GM04504 (cell line): ENCODE measurements at places on chromosomes 13 and 19.

- no peak for DNase-seq
Observed at GRCh38 chr13:45943965-45944364, 92.4 kb upstream of the SIAH3 start.

DNA sequence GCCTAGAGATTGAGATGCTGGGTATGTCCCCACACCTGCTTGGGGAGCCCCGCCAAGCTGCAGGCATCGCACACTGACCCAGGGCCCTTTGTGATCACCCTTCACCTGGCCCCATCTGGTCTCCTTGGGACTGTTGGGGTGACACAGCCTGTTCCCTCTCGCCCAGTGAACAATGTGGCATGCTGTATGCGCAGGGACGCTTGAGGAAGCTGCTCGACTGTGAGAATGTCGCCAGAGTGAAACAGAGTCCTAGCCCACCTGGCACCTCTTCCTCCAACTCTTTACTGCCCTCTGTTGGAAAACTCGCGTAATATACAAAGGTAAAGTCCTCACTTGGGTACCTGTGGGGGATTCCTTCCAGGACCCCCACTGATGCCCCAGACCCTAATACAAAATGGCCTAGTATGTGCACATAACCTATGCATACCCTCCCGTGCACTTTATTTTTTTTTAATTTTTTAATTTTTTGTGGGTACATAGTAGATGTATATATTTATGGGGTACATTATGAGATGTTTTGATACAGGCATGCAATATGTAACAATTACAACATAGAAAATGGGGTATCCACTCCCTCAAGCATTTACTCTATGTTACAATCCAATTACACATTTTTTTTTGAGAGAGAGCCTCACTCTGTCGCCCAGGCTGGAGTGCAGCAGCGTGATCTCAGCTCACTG is 9.0 kb downstream of the BLOC1S3 start:
- DNase-seq, result no peak

DNA sequence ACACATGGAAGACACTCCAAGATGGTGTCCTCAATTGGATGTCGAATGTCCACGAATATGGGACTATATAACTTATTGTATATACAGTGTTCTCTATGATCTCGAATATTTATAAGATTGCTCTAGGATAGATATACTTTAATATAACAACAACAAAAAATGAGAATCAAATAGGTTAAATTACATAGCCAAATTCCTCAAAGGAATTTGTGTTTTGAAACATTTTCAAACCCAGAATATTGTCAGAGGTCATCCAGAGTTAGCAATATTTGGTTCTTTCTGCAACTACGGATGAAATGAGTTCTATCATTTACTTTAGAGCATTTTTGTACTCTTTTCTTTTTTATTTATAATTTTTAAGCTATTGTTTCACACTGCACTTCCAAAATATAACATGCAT is 857.8 kb downstream of the GPC5 start:
- no peak for DNase-seq

DNA sequence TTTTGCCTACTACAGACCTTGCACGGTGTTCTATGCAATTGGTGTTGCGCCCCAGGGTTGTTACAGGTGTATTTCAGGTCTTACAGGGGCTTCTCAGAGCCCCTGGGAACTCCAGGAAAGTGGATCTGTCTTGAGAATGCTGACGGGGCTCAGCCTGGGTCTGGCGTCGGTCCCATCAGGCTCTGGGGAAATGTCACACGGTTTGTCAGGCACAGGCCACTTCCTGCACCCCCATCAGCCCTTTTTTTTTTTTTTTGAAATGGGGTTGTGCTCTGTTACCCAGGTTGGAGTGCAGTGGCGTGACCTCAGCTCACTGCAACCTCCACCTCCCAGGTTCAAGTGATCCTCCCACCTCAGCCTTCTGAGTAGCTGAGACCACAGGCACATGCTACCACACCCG is 13.2 kb downstream of the CLEC4G start:
- no peak for DNase-seq

GRCh38 chr19:57648331-57649003 is 15.5 kb downstream of the ZNF211 start:
- no peak for DNase-seq

- DNase-seq, result no peak
Observed at GRCh38 chr19:35299523-35300338, 7.8 kb downstream of the MAG start.

GRCh38 chr13:80572923-80573316 is 232.0 kb upstream of the SPRY2 start:
- DNase-seq, result no peak

- DNase-seq, result no peak
Observed at GRCh38 chr19:28244966-28245365, 968.0 kb downstream of the UQCRFS1 start.

- no peak for DNase-seq
Observed at GRCh38 chr13:38535261-38535660, 151.6 kb upstream of the FREM2 start.

DNA sequence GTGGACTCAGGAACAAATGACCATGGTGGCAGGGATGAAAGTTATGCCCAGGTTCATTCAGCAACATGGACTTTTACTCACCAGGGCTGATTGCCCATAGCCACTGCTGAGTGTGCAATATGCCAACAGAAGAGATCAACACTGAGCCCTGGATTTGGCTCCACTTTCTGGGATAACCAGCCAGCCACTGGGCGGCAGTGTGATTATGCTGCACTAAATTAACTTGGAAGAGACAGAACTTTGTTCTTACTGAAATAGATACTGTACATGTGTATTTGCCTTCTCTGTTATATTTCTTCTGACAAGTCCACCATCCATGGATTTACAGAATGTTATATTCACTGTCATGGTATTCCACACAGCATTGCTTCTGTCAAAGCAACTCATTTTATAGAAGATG is 257.4 kb downstream of the TDRD3 start:
- no peak for DNase-seq

DNA sequence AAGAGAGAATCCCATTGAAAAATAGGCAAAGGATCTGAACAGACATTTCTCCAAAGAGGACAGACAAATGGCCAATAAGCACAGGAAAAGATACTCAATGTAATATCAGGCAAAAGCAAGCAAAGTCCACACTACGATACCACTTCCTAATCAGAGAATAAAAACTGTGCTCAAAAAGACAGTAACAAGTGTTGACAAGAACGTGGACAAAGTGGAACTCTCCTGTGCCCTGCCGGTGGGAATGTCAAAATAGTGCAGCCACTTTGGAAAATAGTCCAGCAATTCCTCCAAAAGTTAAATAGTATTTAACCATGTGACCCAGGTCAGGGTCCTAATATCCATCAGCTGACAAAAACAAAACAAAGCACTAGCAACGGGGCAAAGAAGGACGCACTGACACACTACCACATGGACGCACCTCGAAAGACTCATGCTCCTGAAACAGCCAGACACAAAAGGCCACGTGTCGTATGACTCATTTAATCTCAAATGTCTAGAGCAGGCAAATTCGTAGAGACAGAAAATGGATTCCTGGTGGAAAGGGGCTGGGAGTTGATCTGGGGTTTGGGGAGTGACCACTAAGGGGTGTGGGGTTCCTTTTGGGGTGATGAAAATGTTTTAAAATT is 5.2 kb downstream of the MIER2 start:
- DNase-seq, result no peak

DNA sequence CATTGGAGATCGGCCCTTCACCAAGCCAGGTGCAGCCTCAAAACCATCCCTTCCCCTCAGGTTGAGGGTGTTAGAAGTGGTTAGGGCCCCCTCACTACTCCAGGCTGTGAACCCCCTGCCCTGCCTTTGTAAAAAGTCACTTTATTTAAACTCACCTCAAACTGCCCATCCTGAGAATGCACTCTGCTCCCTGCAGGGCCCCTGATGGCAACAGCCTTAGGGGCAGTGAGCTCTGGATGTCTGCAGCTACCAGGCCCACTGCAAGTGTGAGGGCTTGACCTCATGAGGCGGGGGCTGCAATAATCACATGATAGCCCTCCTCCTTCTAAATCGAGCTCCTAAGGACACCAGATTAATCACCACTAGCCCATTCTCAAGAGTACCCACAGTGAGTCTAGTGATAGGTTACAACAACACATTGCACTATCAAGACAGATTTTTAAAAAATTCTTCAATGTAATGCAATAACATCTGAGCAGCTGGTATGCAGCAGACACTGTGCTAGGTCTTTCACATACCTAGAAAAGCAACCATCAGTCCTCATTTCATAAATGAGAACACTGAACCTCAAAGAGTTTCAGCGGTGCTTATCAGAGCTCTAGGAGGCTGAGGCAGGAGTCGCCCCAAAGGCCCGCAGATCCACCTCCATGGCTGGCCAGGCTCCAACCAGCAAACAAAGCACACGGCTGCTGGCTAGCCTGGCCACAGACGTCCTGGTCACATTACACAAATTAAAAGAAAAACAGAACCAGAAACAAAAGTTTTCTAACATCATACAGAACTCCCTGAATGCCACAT is 26.0 kb downstream of the SLC7A1 start:
- DNase-seq, result no peak

GRCh38 chr19:41430922-41431321 is 3.7 kb upstream of the B3GNT8 start:
- DNase-seq, result no peak

GRCh38 chr13:30665638-30666037 is 47.9 kb downstream of the USPL1 start:
- DNase-seq, result no peak

DNA sequence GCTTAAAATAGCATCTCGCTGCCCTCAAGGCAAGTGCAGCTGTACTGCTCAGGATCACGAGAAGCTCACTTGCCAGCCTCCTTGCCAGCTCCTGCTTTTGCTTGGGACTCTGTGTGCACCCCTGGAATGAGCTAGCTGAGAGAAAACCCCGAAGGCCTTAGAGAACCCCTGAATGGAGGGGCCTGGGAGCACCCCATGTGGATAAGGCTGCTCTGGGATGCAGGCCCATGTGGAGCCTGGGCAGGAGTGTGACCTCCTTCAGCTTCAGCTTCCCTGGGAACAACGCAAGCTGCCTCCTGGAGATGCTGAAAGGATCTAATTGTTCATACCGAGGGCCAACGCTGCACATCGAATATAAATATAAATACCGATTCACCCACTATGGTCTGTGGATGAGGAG is 109.2 kb downstream of the HSPH1 start:
- no peak for DNase-seq

DNA sequence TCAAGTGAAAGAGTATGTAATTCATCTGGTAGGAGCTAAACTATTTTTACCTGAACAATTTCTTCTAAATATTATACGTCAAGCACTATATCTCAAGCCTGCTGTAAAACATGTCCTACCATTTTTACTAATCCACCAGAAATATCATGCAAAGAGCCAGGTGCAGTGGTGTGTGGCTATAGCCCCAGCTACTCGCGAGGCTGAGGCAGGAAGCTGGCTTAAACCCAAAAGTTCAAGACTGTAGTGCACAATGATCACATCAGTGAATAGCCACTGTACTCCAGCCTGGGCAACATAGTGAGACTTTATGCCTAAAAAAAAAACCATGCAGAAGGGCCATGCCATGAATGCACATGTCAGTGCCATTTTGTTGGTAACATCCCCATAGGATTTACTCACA is 20.7 kb upstream of the CLN5 start:
- no peak for DNase-seq

DNA sequence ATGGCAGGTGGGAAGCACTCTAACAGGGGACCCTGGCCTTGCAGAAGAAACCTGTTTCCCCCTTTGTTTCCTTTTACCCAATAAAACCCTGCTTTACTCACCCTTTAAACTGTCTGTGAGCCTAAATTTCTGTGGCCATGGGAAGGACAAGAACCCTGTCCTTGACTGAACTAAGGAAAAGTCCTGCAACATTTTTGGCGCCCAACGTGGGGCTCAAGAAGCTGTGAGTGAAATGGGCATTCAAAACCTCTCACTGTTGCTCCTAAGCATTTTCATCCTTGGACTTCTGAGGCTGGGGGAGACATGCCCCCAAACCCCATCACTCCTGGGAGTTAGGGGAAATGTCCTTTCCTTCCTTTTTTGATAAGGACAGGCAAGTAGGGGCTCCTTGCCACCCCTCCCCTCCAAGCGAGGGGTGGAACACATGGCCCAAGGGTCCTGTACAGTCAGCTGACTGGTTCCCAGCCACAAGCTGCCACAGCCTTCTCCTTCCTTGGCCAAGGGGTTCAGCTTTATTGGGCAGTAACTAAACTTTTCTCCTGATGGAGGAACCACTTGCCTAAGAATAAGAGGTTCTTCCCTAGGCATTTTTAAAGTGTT is 381.6 kb downstream of the KLF5 start:
- DNase-seq, result no peak

DNA sequence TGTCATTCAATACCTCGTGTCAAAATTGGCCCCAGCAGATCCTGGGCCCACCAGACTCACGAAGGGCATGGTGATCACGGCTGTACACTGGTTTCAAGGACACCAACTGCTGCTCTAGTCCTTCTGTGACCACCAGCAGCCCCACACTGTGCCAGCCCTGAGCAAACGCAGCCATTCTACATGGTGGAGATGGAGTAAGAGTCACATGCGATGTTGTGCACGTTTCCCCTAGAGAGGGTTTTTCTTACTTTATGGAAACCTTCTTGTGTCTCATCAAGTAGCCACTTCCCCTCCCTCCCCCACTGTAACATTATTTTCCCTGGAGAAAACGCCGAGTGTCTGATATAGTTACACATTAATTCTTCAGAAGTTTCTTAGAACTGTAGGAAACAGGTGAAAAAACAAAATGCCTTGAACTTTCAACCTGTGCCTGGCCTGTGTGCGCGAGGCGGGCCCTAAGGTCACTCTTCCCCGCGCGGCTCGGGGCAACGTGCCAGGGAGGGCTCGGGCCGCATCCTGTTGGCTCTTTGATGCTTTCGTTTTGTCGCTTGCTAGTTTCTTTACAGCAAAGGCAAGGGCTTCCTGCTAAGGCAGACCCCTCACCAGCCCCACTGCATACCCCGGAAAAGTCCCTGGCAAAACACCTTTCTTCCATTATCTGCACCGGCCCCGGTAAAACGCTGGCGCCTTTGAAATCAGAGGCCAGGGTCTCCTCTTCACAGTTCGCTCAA is 44.6 kb downstream of the GGACT start:
- no peak for DNase-seq

GRCh38 chr13:40261336-40261735 is 405.1 kb downstream of the FOXO1 start:
- no peak for DNase-seq

- DNase-seq, result no peak
Observed at GRCh38 chr19:17348700-17349099, 11.3 kb downstream of the GTPBP3 start.

- DNase-seq, result peak; percentile 32
Observed at GRCh38 chr19:53977991-53978731, 13.3 kb upstream of the CACNG6 start.

- peak; percentile 76 for DNase-seq
Observed at GRCh38 chr19:588093-588740, 1.5 kb upstream of the HCN2 start.

GRCh38 chr13:109776575-109776974 is 9.8 kb downstream of the IRS2 start:
- no peak for DNase-seq

- peak; percentile 87 for DNase-seq
Observed at GRCh38 chr19:6273701-6274601, 5.8 kb downstream of the MLLT1 start.
